NCI-H526 (cell line): ENCODE measurements at places on chromosomes 13 and 19.

- DNase-seq: no peak
Measured at GRCh38 chr19:9073806-9074205, 13.1 kb upstream of the OR1M1 start.

DNA sequence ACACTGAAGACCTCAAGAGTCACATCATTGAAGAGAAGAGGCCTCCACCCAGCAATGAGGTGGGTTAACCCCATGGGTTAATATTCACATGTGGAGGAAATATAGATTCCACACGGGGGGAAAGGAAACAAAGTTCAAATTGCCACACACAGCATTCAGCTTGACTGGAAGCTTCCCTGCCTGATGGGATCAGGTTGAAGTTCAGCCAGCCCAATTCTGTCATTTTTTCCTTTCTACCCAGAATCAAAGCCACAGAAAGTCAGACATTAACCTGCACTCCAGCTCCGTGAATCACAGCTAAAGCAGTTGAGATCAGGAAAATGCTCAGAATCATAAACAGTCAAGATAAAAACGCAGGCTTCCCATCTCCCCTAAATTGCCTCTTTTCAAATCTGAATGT is 208.7 kb upstream of the OBI1 start:
- DNase-seq: no peak

- DNase-seq: peak; percentile 74
Measured at GRCh38 chr13:99984461-99985240, 3.1 kb downstream of the ZIC2 start.

DNA sequence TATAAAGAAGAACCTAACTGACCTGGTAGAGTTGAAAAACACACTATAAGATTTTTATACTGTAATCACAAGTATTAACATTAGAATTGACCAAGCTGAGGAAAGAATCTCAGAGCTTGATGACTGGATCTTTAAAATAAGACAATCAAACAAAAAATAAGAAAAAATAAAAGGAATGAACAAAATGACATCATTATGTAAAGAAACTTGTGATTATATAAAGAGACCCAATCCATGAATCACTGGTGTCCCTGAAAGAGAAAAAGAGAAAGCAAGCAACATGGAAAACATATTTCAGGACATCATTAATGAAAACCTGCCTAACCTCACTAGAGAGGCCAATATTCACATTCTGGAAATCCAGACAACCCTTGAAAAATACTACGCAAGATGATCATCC is 822.5 kb upstream of the SLITRK5 start:
- DNase-seq: no peak

GRCh38 chr19:16470911-16471811 is 609 bp downstream of the EPS15L1 start:
- no peak for DNase-seq

GRCh38 chr13:71285700-71286099 is 581.3 kb downstream of the DACH1 start:
- peak; percentile 18 for DNase-seq

GRCh38 chr13:65594298-65594781 is 1635.8 kb downstream of the PCDH9 start:
- no peak for DNase-seq

DNA sequence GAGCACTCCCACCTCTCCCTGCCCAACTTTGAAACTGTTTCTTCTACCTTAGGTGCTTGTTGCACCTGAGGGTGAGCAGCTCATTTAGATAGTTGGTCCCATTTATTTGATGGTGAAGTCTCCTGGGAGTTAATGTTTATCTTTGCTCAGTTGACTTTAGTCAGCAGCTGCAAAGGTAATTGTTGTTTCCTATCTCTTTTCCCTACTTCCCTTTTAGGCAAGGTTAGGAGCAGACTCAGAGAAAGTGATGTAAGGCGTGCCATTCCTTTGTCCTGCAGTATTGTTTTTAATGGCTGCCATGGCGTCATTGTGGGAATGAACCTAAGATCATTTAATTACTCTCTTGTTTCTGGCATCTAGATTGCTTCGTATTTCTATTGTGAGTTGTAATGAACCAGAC is 11.6 kb downstream of the AKAP11 start:
- DNase-seq: peak; percentile 37

DNA sequence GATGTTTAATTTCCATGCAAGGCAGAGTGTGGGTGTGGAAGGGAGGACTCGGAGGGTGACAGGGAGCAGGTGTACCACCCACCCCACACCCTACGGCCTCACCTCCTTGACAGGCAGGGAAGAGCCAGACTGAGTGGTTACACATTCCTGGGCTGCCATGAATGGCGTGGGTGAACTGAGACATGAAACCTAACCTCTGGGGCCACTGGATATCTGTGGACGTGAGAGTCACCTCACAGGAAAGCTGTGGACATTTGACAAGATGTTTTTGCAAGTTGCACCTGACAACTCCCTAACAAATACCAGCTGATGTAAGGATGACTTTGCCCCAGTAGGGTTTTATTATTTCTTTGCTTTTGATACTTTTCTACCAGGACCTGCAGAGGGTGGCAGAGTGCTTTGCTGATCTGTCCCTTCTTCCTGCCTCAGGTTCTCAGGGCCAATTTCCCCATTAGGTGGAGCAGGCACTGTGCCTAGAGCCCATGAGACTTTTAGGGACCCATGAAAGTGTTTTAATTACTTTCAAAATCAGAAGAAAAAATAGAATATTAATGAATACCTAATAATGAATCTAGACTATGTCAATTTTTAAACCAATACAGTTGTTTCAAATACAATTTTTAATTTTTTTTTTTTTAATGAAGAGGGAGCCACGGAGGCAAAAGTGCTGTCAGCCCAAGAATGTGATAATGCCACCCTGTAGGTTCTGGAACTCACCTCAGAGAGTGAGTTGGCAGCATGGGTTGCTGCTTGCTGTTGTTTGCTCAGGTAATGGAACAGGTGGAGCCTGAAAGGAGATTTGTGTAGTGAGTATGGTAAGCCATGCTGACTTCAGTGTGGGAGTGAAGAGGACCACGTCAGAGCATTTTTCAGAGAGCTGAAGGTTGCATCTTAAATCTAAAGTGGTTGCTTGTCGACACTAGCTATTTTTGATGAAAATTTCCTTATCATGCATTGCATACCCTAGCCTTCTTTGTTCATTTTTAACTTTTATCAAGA is 58.0 kb upstream of the CYSLTR2 start:
- DNase-seq: peak; percentile 58

DNA sequence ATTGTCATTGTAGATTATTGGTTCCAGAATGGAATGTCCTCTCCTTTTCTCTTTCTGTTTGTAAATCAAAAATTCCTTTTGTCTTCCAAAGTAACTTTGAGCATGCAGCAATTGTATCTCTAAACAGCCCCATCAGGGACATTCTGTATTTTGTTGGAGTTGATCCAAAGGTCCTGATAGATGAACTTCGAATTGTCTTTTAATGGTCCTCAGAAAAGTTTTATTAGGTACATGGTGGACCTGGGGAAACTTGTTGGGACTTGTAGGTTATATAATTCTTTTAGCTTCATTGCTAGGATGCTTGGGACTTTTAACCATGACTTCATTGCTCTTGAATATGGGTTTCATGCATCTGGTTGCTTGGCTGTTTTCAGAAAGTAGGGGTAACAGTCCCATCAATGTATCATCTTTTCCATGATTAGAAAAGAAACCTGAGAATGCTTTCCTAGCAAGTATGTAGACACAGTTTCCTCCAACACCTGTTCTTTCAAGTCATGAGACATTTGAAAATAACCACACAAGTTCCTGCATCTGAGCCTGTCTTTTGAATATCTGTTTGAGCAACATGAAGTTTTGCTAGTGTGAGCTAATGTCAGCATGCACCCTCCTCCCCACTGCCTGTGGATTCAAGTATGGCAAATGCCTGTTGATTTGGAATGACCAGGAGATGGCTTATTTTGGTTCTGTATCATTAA is 413.1 kb downstream of the KCNRG start:
- no peak for DNase-seq

- no peak for DNase-seq
Measured at GRCh38 chr13:93386116-93386515, 159.5 kb downstream of the GPC6 start.

DNA sequence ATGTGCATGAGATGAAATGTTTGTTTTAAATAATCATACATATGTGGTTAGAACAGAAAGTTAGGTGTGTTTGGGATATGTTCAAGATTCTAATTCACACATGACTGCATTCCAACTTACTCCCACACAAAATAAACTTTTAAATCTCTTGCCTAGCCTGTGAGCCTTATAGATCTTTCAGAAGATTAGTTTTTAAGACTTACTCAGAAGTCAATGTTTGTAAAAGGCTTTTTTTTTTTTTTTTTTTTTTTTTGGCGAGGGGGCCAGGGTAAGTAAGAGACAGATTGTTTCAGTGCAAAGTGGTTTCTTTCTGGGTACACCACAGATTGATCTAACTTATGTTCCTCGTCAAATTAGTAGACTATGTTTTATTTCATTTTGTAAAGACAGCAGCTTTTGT is 39.1 kb downstream of the GPR180 start:
- no peak for DNase-seq

DNA sequence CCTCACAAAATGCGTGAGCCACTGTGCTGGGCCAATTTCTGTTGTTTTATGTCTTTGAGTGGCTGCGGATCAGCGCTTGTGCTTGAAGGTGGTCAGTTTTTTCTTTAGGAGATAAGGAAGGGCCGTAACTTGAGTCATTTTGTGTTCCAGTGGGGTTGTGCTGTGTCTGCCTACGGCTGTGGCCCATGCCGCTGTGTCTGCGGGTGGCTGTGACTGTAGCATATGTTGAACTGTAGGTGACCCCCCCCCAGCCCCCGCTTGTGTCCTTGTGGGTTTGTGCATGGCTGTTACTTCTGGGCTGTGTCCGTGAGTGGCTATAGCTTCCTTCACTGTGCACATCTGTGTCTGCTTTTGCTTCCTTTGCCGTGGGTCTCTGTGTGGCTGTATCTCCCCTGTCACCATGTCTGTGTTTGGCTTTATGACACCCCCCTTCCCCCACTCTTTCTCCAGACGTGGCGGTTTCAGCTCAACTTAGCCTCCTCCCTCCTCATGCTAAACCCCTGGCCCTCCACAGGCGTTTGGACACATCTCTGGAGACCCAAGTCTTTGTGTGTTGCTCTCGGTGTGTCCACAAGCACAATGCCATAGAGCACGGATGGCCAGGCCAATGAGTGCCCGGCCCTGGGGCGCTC is 675 bp downstream of the PPP1R14A start:
- DNase-seq: peak; percentile 23

GRCh38 chr13:46171217-46171616 is 10.8 kb downstream of the LCP1 start:
- no peak for DNase-seq

GRCh38 chr19:38247734-38248268 is 8.4 kb downstream of the PPP1R14A start:
- no peak for DNase-seq

DNA sequence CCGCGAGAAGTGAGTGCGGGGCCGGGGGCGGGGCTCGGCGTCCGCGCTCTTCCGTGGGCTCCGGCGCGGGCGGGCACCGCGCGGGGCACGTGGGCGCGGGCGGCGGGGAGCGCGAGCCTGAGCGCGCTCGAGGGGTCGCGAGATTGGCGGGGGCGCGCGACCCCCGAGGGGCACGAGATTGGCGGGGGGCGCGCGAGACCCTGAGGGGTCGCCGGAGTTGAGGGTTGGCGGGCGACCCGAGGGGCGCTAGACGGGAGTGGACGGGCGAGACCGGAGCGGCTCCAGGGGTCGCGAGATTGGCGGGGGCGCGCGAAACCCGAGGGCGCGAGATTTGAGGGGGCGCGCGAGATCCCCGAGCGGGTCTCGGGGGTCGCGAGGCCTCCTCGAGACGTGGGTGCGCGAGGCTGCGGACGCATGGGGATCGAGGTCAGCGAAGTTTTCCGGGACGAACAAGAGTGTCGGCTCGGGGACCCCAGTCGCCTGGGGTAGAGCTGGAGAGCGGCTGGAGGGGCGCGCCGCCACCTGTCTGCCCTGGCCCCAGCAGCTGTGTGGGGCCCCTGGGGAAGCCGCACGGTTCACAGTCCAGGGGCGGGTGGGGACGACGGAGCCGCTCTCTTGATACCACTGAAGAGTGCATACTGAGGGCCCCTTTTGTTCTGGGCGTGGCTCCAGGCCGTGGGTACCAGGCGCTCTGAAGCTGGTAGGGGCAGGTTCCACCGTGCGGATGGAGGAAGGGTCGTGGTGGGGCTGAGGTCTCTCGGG is 682 bp downstream of the SSBP4 start:
- no peak for DNase-seq

- DNase-seq: no peak
Measured at GRCh38 chr19:8531470-8531869, 17.5 kb upstream of the ZNF414 start.

DNA sequence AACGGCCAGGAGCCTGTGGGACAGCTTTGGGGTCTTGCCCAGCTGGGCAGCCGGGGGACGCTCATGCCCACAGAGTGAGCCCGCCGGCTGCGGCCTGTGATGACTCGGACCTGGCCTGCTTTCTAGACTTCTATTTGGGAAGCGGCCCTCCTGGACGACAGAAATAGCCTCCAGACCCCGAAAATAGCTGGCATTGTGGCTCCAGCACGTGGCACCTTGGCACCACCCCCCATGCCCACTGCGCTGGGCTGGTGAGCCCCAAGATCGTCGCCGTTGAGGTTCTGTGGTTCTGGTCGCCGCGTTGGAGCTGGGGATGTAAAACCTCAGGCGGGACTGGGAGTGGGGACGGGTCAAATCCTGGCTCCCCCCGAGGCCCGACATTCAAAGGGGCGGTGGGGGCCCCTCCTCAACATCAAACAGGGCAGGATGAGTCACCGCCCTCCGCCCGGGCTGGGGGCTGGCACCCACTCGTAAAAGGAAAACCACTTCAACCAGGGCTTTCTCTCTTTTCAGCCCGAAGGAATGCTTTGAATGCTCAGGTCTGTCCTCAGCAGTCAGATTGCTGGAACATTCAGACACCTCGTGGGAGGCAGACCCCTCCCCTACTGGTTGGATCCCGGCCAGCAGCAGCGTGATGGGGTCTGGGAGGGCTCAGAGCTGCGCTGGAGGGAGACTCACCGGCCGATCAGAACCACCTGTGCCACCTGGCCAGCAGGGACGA is 42.1 kb downstream of the GADD45B start:
- DNase-seq: no peak

DNA sequence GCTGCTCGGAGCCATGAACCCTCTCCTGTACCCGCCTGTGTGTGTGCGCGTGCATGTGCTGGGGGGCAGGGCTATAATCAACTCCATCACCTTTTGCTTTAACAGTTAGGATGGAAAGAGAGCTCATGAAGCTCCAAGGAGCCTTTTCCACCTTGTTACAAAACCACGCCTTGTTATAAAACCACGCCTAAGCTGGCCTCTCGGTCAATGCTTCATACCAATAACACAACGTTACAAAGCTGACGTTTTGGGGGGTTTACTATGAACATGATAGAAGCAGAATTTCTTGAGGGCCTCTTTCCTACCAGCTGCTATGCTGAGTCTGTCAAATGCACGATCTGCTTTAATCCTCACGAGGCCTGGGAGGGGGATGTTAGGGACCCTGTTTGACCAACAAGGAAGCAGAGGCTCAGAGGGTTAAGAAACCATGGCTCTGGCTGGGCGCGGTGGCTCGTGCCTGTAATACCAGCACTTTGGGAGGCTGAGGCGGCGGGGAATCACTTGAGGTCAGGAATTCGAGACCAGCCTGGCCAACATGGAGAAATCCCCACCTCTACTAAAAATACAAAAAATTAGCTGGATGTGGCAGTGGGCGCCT is 11.9 kb downstream of the CAPS start:
- no peak for DNase-seq

GRCh38 chr19:4363571-4364304 is 20.4 kb downstream of the MPND start:
- no peak for DNase-seq

GRCh38 chr19:38661996-38662395 is 14.5 kb downstream of the ACTN4 start:
- peak; percentile 64 for DNase-seq
